ENCODE measurements at places on chromosomes 16 and 17.
A peak's percentile ranks its signal among the peaks of the same experiment; 100 is the strongest.

GRCh38 chr17:28879886-28880571, 17.5 kb downstream of the FLOT2 start:
- DNase-seq = no peak

GRCh38 chr16:85004587-85005205, 6.6 kb downstream of the ZDHHC7 start:
- DNase-seq = no peak

- peak; percentile 63 for DNase-seq
Measured at GRCh38 chr16:87765473-87765775, 362 bp downstream of the KLHDC4 start.

GRCh38 chr16:79814124-79814523, 213.6 kb upstream of the MAF start:
- DNase-seq = no peak

GRCh38 chr17:73018599-73018998, 73.9 kb downstream of the SLC39A11 start:
- no peak for DNase-seq

DNA sequence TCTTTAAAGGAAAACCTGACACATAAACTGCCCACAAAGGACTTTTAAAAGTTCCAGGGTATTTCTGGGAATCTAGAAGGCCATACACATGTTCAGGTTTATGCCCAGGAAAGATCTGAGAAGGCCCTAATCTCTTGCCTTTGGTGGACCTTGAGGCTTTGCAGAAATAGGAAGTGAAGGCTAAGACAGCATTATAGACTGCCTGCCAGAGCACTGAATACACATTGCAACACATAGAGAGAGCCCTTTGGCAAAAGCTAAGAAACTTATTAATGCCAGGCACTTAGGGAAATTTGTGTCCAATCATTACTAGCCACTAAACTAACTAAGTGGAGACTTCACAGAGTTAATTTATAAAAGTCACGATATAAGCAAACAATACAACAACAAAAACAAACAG, 70.4 kb downstream of the MMD start:
- DNase-seq = no peak

DNA sequence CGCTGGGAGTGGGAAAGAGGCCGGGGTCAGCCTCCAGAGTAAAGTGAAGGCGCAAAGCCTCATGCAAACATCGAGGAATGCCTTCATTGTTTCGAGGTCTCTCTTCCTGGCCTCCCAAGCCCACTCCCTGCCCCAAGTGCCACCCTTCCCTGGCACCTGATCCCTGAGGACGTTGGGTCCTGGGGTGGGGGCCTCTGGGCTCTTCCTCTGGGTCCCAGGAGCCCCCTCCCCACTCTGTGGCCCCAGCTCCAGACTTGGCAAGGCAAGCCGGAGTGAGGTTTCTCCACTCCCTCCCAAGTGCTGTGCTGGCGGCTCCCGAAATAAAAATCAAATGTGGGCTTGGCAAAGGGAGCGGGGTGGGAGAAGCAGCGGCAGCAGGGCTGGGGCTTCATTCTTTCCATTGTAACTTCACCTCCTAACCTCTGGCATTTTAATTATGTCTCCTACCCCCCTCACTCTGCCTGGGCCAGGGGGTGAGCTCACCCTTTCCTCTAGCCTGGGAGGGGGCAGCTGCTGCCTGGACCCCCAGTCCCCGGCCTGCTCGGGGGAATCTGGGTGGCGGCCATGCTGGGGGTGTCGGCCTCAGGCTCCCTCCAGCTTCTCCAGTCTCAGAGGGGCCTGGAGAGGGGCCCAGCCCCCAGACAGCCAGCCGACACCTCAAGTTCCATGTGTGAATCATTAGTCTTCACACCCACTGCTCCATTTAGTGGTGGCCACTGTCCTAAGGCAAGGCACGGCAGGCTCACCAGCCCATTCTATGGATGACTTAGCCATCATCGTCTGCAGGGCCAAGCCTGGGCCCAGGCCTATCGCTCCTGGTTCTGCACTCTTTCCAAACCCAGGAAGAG, 14.6 kb upstream of the TMEM92 start:
- no peak for DNase-seq

GRCh38 chr17:57779706-57780105, 34.6 kb upstream of the CCDC182 start:
- no peak for DNase-seq

DNA sequence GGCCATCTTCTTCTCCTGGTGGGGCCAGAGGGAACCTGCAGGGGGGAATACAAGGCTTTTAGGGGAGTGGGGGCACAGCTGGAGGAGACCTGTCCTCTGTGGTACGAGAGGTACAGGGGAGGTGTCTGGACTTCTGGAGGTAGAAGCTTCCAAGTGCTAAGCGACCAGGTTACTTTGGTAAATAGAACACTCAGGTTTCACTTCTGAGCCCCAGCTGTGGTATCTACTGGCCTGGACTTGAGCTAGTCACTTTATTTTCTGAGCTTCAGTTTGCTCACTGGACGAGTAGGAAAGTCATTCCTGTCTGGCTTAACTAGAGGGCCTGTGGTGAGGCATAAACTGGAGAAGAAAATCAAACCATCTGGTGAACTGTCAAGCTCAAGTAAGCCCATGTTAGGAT, at the start of gene HEATR9:
TSS of gene HEATR9 (minus strand) at position 155 of the 400 bp plus-strand sequence. CDS start at position 6, 149 bp downstream.
- no peak for DNase-seq

DNA sequence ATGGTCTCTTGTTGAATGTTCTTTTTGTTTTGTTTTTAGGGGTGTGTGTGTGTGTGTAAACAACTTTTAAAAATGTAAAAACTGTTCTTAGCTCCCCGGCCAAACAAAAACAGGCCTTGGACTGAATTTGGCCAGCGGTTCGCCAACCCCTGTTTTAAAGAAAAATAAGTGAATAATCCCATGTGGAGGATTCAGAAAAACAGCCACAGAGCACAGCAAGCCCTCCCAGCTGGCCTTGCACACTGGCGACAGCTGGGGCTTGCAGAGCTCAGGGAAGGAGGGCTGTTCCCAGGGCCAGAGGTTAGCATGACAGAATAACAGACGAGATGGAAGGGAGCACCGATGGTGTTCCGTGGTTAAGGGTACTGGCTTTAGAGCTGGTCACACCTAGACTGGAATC, 39.0 kb downstream of the EMP2 start:
- no peak for DNase-seq

GRCh38 chr17:47305302-47305923, 18.3 kb upstream of the EFCAB13 start:
- no peak for DNase-seq

DNA sequence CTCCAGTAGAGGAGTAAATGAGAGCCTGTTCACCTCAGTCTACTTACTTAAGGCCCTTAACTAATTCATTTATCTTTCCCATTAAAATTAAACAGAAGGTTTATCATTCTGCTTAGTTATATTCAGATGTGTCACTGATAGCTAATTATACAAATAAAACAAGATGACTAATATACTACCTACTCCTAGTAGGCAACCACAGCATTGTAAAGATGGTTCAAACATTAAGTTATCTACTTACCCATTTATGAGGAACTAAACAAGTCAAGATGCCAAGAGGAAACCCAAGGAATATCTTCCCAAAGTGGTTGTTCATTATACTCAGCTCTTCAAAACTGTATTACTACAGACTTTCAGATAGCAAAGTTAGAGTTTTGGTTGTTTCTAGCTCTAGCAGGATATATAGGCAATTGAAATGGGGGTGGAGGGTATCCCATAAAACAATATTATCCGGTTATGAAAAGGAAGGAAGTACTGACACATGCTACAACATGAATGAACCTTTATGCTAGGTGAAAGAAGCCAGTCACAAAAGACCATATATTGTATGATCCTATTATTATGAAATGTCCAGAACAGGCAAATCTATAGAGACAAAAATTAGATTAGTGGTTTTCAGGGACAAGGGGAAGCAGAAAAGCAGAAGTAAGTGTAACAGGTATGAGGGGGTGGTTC, 56.5 kb downstream of the SPAG9 start:
- DNase-seq = no peak

GRCh38 chr17:59504821-59505220, 60.6 kb upstream of the DHX40 start:
- no peak for DNase-seq

DNA sequence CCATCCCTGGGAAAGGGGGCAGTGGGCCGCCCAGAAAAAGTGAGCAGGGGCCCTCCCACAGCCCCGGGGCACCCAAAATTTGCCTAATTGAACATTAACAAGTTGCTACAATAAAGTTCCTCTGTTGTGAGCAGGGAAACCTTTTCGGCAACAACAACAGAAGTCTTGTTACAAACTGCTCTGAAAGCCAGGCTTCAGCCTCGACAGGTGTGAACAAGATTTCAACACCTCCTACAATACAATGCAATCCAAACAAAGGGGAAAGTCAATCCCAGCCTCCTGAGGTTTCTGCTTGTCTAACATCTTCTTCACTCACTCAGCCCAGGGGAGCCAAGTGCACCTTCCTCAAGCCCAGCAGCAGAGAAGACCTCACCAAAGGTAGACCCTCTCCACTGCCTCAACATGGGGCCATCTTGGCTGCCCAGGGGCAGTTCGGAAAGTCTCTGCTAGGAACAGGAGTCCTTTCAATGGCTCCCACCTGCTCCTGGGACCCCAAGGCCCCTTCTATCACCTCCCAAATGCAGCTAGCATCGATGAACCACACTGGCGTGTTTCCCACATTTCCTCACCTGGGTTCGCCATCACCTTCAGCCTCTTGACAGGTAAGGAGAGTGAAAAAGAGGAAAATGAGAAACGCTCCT, 19.1 kb downstream of the ZFHX3 start:
- DNase-seq = no peak

DNA sequence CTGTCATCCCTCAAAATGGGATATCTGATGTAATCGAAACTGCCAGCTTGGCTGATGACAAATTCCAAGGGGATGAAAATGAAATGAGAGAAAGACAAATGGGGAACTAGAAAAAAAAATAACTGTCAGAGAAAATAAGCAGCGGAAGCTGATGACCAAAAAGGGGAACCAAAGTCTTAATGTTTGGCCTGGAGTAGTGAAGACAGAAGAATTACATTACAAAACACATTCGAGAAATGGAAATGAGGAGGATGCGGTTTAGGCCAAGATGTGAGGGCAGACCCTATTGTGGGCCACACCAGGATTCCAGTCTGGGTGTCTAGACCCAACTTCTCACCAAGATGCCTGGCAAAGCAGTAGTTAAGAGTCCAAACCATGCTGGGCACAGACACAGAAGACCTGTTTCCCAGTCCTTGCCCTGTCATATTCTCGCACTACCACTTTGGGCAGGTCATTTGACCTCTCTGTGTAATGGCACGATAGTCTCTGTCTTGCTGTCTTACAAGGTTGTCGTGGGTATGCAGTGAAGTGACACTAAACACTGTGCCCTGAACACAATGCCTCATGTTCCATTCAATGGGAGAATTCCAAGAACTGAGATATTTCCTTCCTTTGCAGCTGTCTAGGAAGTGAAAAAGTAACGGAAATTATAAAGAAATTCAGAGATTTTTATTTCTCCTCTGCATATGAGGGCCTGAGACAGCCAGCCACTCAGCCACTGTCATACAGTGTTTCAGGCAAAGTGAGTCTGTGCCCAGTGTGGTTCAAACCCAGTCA, 12.3 kb upstream of the CCL2 start:
- no peak for DNase-seq

DNA sequence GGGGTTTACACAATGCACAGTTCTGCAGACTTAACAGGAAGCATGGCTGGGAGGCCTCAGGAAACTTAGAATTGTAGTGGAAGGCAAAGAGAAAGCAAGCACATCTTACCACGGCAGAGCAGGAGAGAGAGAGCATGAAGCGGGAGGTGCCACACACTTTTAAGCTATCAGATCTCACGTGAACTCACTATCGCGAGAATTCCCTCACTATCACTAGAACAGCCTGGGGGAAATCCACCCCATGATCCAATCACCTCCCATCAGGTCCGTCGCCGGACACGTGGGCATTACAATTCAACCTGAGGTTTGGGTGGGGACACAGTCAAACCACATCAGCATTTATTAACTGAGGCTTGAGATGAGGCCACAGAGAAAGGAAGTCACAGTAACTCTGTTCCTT, 326.7 kb downstream of the C16orf95 start:
- DNase-seq = no peak

- DNase-seq = no peak
Measured at GRCh38 chr17:65895969-65896368, 296.0 kb downstream of the CEP112 start.

- no peak for DNase-seq
Measured at GRCh38 chr17:17015230-17015629, 27.0 kb upstream of the MPRIP start.

DNA sequence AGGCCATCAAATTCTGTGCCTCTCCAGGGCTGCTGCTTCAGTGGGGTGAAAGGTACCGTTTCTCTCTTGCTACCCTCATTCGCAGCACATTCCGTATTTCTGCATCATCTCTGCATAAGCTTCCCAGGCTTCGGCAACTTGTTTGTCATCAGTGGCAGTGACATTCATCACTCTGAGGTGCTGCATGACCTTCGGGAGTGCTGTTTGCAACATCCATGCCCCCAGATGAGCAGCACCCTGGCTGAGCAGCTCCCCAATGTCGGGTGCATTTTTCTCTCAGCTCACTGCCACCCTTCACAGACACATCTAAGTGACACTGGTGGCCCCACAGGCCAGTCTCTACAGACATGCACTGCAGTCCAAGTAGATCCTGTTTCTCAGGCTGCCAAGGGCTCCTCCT, 3.8 kb downstream of the CREBBP start:
- no peak for DNase-seq

- DNase-seq = no peak
Measured at GRCh38 chr17:34565713-34566112, 13.7 kb upstream of the TMEM132E start.

- DNase-seq = no peak
Measured at GRCh38 chr17:79883202-79883601, 44.0 kb upstream of the CBX4 start.

GRCh38 chr16:53056392-53056881, 1.6 kb downstream of the CHD9 start:
- DNase-seq = no peak

- DNase-seq = no peak
Measured at GRCh38 chr16:58128181-58128631, 975 bp downstream of the CFAP20 start.

DNA sequence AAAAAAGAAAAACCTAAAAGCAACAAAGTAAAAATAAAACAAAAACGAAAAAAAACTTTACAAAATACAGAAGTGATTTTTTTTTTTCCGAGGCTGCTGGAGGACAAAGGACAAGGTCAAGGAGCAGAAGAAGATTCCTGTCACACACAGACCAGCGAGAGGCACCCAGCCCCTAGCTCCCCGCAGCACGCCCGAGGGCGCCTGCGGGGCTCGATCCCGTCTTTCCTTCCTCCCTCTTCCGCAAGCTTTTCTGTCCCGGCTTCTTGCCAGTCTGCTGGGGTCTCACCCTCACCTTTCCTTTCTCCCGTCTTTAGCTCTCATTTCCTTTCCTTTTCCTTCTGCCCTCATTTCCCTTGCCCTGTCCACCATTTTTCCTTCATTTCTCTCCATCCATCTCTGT, 66.1 kb upstream of the DNAH17 start:
- DNase-seq = no peak

DNA sequence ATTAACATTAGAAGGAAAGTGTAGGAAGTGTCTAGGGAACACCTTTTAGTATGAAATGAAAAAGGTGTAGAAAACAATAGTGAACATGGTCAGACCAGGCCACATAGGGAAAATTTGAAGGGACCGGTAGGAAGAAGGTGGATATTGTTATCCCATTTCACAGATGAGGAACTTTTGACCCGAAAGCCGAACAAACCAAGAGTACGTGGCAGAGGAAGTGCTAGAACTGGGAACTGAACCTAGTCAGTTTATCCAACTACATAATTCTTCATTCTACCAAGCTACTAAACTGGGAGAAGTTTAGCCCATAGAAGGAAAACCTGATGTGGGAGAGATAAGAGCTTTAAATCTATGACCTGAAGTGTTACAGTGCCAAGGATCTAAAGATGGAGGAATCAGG, 43.2 kb downstream of the YPEL2 start:
- no peak for DNase-seq

Measured in central memory CD4-positive, alpha-beta T cell (primary cell).